Inflammatory macrophage treated with lipopolysaccharide for 4 hours (primary cell): ENCODE measurements at places on chromosomes 3 and 15.

GRCh38 chr15:101126618-101127505 lies 125.0 kb downstream of the CHSY1 start:
- no peak for DNase-seq

DNA sequence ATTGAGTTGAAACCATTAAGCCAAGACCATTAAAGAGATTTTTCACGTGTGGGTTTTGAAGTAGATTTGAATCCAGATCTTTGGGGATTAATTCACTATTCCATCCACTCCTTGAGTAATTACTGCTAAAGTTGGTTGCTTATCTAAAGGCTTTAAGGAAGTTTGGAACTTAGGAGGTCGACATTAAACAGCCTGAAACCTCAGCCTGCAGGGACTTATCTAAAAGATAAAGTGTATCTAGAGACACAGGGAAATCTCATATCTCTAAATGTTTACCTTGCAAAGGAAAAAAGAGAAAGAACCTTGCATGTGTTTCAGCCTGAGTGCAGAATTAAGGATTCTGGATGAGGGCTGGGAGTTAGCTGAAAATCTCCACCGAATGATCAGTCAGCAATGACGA lies 158.6 kb downstream of the MEIS2 start:
- no peak for DNase-seq

DNA sequence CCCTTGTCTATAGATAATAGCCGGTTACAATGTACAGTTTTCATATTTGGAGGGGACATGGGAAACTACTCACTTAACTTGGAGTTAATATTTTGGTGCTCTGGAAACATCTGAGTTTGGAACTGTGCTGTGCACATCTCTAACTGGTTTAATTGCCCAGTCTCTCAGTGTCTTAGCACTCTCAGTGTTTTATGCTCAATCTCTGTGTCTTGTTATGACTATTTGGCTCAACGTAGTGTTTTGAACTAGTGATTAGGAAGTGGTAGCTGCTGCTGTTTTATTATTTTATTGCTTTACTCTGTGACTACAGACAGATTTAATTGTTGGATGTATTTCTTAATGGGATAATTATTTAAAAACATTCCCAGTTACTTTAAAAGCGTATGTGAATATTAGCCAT lies 17.0 kb downstream of the FNDC3B start:
- DNase-seq = no peak

DNA sequence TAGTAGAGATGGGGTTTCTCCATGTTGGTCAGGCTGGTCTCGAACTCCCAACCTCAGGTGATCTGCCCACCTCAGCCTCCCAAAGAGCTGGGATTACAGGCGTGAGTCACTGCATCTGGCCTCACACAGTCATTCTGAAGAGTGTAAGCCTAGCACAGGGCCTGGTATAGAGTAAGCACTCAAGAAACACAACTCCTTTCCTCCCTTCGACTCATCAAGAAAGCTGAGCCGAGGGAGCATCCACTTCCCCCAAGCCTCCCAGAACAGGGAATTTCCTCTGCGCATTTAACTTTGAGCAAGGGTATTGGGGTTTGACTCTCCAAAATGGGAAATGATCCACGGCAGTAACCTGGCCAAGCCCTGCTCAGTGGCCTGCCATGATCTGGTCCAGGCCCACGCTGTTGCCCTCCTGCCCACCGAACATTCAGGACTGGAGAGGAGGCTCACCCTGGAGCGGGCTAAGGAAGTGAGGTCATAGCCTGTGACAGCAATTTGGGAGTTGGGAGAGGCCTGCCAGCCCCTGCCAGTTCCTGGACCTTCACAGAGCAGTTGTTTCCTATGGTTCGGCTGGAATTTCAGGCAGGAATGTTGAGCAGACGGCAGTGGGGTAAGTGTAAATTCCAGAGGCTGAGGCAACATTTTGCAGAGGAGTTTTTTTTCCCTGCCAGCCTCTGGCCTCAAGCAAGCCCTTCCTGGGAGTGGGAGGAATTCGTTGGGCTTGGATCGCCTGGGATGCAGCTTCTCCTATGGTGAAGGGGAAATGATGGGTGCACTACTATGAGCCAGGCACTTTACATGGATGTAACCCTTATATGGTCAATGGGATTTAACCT lies 21.2 kb upstream of the SMAD3 start:
- peak; percentile 48 for DNase-seq

GRCh38 chr3:133956353-133956752 lies 60.7 kb upstream of the RAB6B start:
- no peak for DNase-seq

GRCh38 chr3:58720526-58720925 lies 54.0 kb upstream of the FAM3D start:
- DNase-seq = no peak

DNA sequence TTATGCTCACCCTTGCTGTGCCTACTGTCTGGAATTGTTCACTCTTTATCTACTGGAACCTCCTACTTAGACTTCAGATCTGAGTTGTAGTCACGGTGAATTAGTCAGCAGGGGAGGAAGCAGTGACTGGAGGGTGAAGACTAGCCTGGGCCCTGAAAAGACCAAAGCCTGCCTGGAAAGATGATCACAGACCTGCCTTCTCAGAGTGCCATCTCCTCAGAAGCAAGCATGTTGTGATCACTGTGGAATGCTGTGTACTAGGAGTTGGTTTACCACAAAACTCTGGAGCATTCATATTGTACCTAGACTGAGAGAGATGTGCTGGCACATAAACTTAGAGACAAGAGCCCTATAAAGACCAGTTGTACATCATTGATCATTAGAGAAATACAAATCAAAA lies 100.7 kb upstream of the SCN10A start:
- DNase-seq = no peak

GRCh38 chr15:58494567-58494966 lies 62.8 kb downstream of the LIPC start:
- DNase-seq = no peak
